ENCODE measurements at places on chromosomes 1 and 21. TPM values are rescaled to one million over a fixed set of nuclear protein-coding genes. Genes with fewer than 3 reads are reported as not detected.

Gene TRIM67
- total RNA-seq = 0.63 TPM

Gene S100B
- total RNA-seq = not detected

Gene CYYR1
- total RNA-seq = 6.4 TPM

Gene TGFB2
- 30.1 TPM for total RNA-seq

Gene KLHDC9
- 2.9 TPM for total RNA-seq

Data from kidney epithelial cell (primary cell).